ENCODE measurements at places on chromosomes 1 and 21.
A peak's percentile ranks its signal among the peaks of the same experiment; 100 is the strongest.

DNA sequence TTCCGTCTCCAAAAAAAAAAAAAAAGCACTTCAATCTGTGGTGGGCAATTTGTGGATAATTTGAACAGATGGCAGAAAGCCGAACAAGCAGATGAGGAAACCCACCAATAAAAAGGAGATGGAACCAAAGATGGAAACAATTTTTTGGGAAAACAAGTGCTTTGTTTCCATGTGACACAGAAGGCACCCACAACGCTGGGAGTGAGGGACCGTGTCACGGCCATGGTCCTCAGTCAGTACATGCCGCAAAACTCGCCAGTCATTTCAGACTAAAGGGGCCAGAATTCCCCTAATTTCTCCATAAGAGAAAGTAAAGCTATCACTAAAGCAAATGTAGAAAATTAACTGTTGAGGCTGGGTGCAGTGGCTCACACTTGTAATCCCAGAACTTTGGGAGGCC is 5.0 kb downstream of the CCNL2 start:
- no peak for DNase-seq

- DNase-seq: no peak
Measured at GRCh38 chr1:236103059-236103458, 38.2 kb upstream of the NID1 start.

DNA sequence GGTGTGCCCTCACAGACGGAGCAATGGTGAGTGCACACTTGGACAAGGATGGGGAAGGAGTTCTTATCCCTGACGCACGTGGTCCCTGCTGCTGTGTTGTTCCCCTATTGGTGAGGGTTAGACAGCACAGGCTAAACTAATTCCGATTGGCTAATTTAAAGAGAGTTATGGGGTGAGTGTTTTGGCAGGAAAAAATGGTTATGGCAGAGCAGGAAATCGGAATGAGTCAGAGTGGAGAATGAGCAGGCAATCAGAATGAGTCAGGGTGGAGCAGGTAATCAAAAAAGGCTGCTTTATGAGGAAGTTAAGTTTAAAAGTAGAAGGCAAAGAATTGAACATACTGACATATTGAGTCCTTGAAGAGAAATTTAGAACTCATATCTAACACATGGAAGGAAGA is 100.5 kb downstream of the NGF start:
- no peak for DNase-seq

GRCh38 chr1:168243636-168244212 is 17.9 kb downstream of the SFT2D2 start:
- DNase-seq: no peak

DNA sequence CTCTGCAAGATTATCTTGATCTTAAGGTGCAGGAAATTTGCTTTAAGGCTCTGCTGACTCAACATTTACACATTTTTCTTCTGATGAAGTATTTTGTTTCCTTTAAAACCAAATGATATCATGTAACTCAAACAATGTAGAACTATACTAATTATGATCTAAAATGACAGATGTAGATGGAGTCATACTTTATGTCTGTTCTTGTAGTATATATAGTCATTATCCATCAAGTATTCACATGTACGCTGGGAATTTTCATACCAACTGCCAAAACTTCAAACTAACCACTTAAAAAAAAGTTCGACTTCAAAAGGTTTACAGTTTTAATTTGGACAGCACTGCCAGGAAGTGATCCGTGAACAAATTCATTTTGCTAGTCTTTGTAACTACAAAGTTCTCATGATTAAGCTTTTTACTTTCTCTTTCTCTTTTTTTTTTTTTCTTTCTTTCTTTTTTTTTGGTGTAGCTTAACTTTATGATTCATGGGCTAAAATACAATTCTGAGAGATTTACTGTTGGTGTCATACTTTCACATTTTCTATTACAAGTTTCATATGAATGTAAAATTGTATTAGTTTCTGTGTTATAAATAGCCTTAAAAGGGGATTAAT is 509.0 kb upstream of the CXADR start:
- DNase-seq: no peak

DNA sequence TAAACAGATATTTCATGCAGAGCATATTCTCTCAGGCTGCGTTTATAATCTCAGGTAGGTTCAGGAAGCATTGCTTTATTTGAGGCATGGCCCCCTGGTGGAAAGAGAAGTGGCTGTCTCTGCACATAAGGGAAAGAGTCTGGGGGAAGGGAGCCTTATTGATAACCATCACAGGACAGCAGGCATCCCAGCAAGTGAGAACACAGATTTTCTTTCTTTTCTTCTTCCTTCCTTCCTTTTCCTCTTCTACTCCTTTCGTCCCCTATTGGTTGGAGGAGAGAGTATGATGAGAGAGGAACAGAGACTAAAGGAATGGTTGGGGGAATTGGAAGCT is 21.9 kb downstream of the TSNAX start:
- no peak for DNase-seq

DNA sequence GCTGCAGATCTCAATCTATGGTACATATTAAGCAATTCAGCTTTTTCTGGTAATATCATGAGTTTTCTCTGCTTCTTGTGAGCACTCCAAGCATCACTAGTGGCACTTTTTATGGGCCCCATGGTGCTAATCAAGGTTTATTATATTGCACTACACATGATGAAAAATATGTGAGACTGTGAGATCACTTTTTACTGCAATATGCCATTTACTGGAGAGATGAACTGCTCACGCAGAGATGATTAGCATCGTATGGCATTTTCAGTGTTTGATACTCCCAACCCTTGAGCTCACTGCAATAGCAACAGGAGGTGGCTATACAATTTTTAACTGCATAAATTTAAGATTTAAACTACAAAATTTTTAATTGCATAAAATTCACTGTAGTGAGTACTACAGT is 8.7 kb upstream of the KCNK1 start:
- no peak for DNase-seq

DNA sequence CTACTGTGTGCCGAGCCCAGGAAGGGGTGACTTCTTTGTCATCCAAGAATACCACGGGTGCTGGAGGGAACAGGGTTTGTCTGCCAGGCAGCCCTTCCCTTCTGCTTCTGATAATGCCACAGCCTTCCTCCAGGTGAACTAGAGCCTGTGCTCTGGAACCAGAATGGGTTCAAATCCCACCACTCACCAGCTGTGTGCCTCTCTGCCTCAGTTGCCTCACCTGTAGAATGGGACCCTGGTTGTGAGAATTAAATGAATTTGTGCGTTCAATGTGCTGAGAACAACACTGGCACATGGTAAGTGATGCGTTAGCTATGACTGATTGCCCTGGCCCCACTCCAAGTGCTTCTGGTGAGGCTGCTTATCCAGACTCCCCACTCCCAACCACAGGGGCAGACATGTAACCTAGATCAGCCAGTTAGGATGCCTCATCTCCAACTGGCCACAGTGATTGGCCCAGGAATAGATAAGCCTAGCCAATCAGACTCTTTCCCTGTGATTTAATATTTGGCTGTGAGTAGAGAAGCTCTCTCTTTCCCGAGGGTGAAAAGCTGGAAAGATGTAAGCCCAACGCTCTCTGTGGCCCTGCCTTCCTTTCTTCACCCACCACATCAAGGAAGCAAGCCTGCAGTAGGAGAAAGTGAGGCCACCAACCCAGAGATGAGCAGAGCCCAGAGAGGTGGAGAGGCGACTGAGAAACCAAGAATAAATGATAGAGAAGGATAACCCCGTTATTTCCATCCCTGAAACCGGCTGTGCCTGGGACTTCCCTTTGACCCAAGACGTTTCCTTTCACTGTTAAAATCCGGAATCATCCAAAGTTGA is 20.8 kb upstream of the LAPTM5 start:
- DNase-seq: peak; percentile 48

DNA sequence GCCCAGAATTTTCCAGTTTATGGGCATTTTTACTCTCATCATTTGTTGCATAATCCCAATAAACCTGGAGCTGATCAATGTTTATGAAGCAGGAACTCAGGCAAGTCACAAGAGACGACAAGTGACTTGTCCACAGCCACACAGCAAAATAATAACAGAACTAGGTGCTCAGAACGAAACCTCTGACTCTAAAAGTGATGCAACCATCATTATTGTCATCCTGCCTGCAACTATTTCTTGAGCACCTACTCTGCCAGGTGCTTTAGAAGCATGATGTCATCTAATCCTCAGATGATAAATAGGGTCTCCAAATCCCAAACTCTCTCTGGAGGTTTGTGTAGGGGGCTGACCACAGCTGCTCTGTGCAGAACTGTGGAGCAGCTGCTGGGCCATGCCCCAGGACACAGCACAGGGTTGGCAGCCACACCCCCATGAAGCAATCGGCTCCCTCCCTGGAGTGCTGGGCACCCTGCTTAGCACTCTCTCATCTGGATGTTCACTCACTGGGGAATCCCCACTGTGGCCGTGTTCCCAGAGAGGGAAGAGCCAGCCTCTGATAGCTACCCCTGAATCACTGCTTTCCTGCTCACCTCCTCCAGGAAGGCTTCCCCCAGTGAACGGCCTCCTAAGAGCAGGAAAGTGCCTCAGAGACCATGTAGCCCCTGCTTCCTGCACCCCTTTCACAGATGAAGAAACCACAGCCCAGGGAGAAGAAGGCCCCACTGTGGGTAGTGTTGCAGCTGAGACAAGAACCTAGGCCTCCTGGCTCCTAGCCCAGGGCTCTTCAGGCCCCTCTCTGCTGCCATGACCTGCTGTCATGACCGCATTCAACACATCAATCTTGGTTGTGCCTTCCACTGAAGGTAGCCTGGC is 2.1 kb downstream of the TTC22 start:
- no peak for DNase-seq

- DNase-seq: no peak
Measured at GRCh38 chr1:24912376-24913273, 17.5 kb downstream of the RUNX3 start.

DNA sequence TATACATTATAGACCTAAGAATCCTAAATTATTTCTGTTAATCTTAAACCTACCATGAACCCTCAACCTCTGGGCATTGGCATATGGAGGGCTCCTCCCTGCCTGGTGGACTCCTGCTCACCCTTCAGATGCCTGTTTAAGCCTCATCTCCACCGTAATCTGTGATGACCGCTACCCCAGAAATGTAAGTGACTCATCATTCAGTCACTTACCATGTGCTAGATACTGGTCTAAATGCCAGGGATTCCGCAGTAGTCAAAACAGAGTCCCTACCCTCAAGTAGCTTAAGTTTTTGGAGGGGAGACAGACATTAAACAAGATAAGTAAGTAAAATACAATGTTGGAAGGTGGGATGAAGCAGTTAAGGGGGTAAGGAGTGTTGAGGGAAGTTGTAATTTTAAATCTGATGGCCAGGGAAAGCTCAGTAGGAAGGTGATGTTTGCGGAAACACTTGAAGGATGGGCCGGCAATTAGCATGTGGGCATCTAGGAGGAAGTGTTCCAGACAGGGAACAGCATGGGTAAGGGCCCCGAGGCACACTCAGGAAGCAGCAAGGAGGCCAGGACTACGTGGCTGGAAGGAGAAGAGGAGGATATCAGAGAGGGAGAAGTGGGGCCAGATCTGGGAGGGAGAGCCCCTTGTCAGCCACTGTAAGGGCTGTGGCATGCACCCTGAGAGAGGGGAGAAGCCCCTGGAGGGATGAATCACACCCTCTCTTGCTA is 141.7 kb upstream of the HOOK1 start:
- no peak for DNase-seq

DNA sequence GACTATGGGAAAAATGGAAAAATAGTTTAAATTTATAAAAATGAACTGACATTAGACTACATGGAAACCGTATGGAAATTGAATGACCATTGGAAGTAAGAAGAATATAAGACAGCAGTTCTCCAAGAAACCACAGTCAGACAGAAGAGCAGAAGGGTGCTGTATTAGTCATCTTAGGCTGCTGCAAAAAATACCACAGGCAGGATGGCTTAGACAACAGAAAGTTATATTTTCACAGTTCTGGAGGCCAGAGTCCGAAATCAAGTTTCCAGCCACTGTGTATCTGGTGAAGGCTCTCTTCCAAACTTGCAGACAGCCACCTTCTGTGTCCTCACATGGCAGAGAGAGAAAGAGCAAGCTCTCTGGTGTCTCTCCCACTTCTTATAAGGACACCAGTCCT is 175.2 kb downstream of the DSCAM start:
- no peak for DNase-seq

DNA sequence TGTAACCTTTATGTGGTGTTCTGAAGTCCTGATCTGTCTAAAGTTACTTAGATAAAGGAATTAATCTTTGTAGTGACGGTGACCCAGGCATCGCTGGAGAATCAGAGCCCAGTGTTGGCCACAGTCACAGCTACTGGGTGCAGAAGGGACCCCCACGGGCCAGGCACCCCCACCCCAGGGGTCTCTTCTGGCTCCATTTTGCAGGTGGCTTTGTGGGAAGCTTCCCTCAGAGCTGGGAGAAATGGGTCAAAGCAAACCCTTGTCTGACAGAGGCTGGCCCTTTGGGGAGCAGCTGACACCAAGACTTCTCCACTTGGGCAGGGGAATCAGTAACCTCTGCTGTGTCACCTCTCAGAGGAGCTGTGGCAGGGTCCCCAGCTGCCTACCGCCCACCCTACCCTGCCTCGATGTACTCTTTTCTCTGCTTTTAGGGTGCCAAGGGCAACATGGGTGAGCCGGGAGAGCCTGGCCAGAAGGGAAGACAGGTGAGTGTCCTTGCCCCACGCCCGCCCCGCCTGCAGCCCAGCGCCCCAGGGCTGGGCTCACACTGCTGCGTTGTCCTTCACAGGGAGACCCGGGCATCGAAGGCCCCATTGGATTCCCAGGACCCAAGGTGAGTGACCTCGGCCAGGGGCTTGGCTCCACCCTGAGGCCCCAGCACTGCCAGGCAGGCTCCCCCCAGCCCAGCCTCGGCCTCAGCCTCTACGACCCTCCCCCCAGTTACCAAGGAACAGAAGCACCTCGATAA is 17.7 kb downstream of the COL6A2 start:
- DNase-seq: no peak

DNA sequence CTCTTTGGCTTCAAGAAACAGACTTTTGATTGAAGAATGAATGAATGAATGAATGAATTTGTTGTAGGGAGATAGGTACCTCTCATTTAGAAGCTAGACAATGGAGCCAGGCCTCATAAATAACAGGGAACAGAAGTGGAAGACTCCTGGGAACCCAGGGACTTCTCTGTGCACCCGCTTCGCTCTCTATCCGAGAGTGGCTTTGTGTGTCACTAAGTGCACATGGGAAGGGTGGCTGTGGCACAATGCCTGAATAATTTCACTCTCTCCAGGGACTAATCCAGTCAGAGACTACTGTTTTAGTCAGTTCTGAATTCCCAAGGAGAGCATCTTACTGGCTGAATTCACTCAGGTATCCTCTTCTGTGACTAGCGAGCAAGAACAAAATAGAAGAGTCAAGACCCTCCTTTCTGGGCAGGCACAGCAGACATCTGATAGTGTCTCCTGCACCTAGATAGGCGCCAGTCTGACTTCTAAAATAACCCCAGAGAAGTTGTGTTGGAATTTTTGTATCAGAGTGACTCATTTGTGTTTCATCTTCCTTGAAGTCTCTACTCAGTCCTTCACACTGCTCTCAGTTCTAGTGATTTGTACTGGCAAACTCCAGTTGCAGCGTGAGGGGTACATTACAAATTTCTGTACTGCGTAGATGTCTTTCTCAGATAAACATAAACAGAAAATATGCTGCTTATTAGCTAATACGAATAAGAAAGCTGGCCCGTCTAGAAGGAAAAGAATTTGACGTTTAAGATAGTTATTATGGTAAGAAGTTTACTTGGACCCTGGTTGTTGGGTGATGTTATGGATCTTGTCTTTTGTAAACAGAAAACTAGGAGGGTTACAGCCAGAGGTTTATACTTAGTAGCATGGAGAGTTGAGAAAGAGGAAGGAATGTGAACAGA is 34.0 kb downstream of the BACH1 start:
- no peak for DNase-seq

- DNase-seq: no peak
Measured at GRCh38 chr1:239184561-239185244, 201.7 kb upstream of the CHRM3 start.
